Smooth muscle cell of the pulmonary artery (primary cell): ENCODE measurements at places on chromosomes 11 and 22. TPM values are rescaled to one million over a fixed set of nuclear protein-coding genes. Genes with fewer than 3 reads are reported as not detected.

IGF2 gene
- total RNA-seq = 0.07 and 0.10 TPM in 2 replicates

OTOG gene
- not detected in 2 replicates for total RNA-seq

SMTNL1 gene
- not detected in 2 replicates for total RNA-seq

HPX gene
- 0.78 and 0.92 TPM in 2 replicates for total RNA-seq

OR4A16 gene
- not detected in 2 replicates for total RNA-seq

TBX10 gene
- total RNA-seq = not detected in 2 replicates

SLC22A8 gene
- not detected in 2 replicates for total RNA-seq

KREMEN1 gene
- 1.6 and 6.5 TPM in 2 replicates for total RNA-seq

E2F8 gene
- total RNA-seq = 0.13 and 0.33 TPM in 2 replicates

RTN4RL2 gene
- total RNA-seq = 0.13 TPM in 1 of 2 replicates, not detected in the other

POU2AF2 gene
- total RNA-seq = not detected in 2 replicates

LRRC4C gene
- total RNA-seq = 0.46 and 0.72 TPM in 2 replicates

NDUFC2 gene
- 68.4 and 75.1 TPM in 2 replicates for total RNA-seq
